PC-9 (cell line): ENCODE measurements at places on chromosomes 11 and 22. TPM values are rescaled to one million over a fixed set of nuclear protein-coding genes. Genes with fewer than 3 reads are reported as not detected.

KCNQ1 gene
- 0.55 TPM in 1 of 2 replicates, not detected in the other for total RNA-seq

MAJIN gene
- total RNA-seq = 4.5 and 7.1 TPM in 2 replicates

MIEF1 gene
- 36.9 TPM in 2 replicates for total RNA-seq

HPS4 gene
- total RNA-seq = 21.2 and 33.1 TPM in 2 replicates

MN1 gene
- total RNA-seq = 8.2 and 9.1 TPM in 2 replicates

FOLR2 gene
- total RNA-seq = not detected in 2 replicates

SRSF8 gene
- 22.9 and 24.2 TPM in 2 replicates for total RNA-seq

F2 gene
- 0.20 TPM in 1 of 2 replicates, not detected in the other for total RNA-seq

MS4A6A gene
- not detected in 2 replicates for total RNA-seq

SLC22A6 gene
- total RNA-seq = not detected in 2 replicates

BRSK2 gene
- total RNA-seq = 2.7 and 2.9 TPM in 2 replicates

MS4A15 gene
- not detected in 2 replicates for total RNA-seq

MAPK1 gene
- 66.7 and 82.8 TPM in 2 replicates for total RNA-seq

TECTA gene
- total RNA-seq = 0.04 TPM in 1 of 2 replicates, not detected in the other

SCUBE2 gene
- total RNA-seq = not detected in 2 replicates

FAU gene
- total RNA-seq = 973 and 1,165 TPM in 2 replicates

GP1BB gene
- total RNA-seq = 0.35 and 2.0 TPM in 2 replicates
